ENCODE measurements at places on chromosomes 12 and 14. TPM values are rescaled to one million over a fixed set of nuclear protein-coding genes. Genes with fewer than 3 reads are reported as not detected.
A peak's percentile ranks its signal among the peaks of the same experiment; 100 is the strongest.

GRCh38 chr14:71231521-71232393 is 324.5 kb downstream of the PCNX1 start:
- DNase-seq: peak; percentile 33

Gene GDF3
- not detected for total RNA-seq

Gene TCP11L2
- total RNA-seq: 1.9 TPM

- DNase-seq: no peak
These were observed 3.1 kb upstream of the STRN3 start for GRCh38 chr14:31029016-31029970.

DNA sequence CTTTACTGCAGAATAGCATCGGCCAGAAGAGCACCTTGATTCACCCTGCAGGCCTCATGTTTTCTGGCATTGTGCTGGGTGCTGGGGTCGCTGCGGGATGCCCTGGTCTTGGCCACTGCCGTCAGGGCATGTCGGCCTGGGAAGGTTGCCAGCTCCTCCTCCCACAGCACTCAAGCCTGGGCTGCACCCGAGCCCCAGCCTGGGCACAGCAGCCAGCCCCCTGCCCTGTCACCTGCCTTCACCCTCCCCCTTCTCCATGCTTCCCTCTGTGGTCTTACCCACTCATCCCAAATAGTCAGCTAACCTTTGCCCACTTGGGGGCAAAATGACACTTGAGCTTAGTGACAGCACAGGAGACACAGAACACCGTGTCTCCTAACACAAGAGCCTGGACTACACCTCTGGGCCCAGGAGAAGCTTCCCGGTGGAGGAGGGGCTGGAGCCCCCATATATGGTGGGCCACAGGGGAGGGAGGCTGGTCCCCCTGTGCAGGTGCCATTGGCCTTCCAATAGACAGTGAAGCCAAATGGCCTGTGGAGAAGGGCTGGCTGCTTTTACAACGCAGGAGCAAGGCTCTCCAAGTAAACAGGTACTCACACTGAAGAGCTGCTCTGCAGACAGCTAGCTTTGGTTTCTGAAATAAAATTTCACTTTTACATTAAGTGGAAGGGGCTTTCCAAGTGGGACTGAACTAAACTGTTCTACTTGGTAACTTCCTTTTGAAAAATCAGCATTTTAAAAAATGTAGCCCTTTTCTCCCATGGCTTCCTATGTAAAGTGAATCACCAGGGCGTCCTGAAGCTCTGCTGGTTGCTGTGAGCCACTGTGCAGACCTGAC is 51.2 kb upstream of the AMN start:
- no peak for DNase-seq

Gene NANOG
- 0.51 TPM for total RNA-seq

DNA sequence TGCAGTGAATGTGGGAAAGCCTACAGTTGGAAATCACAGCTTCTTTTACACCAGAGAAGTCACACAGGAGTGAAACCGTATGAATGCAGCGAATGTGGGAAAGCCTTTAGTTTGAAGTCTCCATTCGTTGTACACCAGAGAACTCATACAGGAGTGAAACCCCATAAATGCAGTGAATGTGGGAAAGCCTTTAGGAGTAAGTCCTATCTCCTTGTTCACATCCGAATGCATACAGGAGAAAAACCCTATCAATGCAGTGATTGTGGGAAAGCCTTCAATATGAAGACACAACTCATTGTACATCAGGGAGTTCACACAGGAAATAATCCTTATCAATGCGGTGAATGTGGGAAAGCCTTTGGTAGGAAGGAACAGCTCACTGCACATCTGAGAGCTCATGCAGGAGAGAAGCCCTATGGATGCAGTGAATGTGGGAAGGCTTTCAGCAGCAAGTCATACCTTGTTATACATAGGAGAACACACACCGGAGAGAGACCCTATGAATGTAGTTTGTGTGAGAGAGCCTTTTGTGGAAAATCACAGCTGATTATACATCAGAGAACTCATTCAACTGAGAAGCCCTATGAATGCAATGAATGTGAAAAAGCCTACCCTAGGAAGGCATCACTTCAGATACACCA is 24.6 kb downstream of the ZNF26 start:
- no peak for DNase-seq

- no peak for DNase-seq
These were observed 2.5 kb upstream of the SNX6 start for GRCh38 chr14:34632411-34632978.

- no peak for DNase-seq
These were observed 3.2 kb downstream of the PABPN1 start for GRCh38 chr14:23324455-23324846.

Gene TRIM9
- total RNA-seq: 0.18 TPM

DNA sequence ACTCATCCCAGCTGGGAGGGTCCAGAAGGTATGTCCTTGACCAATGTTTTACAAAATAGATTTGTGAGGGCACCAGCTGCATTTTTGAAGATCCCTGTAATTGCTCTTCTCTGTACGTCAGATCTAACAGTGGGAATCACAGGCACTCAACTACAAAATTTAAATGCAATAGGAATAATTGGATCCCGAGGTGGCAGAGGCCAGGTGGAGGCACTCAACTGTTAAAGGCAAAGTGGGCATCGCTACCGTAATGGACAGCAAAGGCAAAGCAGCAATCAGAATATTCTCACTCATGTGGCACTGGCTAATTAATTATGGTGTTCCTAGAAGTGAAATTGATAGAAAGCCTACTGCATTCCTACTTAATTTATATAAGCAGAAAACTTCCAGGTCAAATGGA is 27.9 kb upstream of the PSMC1 start:
- no peak for DNase-seq

Gene CSRP2
- 1.6 TPM for total RNA-seq

- no peak for DNase-seq
These were observed 554.5 kb downstream of the TMEM121 start for GRCh38 chr14:106080922-106081321.

DNA sequence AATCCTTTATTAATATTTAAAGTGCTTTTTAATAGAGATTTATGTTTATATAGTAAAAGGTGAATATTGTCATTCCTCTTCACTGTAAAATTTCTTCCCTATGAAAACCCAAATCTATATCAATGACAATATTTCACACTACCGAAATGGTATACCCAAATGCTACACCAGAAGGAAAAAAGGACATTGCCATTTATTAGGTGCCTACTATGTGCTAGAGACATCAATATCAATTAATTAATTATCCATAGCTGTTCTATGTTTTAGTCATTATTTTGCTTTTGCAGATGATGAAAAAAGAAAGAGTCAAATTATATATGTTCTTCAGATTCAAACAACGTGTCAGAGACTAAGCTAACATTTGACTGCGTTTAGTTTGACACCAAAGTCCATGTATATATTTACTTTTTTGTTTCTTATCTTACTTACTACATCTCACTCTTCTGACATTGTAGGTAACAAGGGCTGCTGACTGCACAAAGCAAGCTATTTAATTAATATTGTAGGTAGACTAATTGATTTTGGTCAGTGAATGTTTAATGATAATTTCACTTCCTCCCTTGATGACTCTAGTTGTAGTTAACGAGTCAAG is 614.0 kb upstream of the FOXG1 start:
- DNase-seq: no peak

- no peak for DNase-seq
These were observed 1337.6 kb downstream of the LRFN5 start for GRCh38 chr14:42944284-42944683.

DNA sequence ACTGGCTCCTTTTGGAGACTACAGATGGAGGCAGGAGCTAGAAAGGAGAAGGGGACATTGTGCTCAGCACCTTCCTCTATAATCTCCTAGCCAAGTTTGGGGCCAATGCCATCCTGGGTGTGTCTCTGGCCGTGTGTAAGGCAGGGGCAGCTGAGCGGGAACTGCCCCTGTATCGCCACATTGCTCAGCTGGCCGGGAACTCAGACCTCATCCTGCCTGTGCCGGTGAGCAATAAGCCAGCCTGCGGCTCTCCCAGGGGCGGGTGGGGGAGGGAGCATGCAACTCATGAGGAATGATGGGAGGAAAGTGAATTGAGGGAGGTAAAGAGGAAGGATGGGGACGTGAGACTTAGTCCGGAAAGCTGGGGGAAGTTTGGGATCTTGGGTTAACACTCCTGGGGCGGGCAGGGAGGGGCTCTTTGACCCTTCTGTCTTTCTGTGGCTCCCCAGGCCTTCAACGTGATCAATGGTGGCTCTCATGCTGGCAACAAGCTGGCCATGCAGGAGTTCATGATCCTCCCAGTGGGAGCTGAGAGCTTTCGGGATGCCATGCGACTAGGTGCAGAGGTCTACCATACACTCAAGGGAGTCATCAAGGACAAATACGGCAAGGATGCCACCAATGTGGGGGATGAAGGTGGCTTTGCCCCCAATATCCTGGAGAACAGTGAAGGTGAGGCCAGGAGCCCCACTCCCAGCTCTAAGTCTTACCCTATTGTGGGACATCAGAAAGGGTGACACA is 3.3 kb downstream of the ENO2 start:
- no peak for DNase-seq

DNA sequence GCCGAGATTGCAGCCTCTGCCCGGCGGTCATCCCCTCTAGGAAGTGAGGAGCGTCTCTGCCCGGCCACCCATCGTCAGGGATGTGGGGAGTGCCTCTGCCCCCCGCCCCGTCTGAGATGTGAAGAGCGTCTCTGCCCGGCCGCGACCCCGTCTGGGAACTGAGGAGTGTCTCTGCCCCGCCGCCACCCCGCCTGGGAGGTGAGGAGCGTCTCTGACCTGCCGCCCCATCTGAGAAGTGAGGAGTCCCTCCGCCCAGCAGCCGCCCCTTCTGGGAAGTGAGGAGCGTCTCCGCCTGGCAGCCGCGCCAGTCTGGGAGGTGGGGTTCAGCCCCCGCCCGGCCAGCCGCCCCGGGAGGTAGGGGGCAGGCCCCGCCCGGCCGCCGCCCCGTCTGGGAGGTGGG is 544.0 kb downstream of the CCER1 start:
- no peak for DNase-seq

GRCh38 chr12:64551676-64552075 is 58.6 kb upstream of the RASSF3 start:
- no peak for DNase-seq

- no peak for DNase-seq
These were observed 467.2 kb downstream of the MED13L start for GRCh38 chr12:115810122-115810901.

DNA sequence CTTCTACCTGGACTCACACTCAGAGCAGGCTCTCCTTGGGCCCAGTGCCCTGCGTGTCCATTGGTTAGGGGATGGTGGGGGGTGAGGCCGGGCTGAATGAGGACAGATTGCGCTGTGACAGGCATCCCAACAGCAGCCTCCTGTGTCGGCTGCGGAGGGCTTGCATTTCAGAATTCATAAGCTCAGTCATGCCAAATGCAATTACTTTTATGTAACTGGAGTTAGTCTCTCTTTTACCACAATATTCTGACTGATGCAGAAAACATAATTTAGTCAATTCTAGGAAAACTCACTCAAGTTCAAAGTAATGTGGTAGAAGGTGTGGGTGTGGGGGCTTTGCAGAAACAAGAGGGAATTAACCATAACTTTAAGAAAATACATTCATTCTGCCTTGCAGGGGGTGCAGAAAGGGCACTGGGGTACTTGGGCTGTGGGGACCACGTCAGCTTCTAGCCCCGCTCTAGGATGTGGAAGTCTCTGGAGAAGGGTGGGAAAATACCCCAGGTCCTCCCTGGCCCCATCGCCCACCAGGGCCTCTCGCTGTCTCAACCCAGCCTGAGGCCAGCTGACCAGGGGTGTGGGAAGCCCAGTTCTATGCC is 257.7 kb downstream of the ADGRD1 start:
- no peak for DNase-seq

Gene THAP2
- total RNA-seq: 5.1 TPM

Gene LRP1-AS
- total RNA-seq: not detected
